GM06990 (cell line): ENCODE measurements at places on chromosomes 6 and 20.

GRCh38 chr6:113011801-113012200, 664.7 kb downstream of the RFPL4B start:
- DNase-seq: no peak

DNA sequence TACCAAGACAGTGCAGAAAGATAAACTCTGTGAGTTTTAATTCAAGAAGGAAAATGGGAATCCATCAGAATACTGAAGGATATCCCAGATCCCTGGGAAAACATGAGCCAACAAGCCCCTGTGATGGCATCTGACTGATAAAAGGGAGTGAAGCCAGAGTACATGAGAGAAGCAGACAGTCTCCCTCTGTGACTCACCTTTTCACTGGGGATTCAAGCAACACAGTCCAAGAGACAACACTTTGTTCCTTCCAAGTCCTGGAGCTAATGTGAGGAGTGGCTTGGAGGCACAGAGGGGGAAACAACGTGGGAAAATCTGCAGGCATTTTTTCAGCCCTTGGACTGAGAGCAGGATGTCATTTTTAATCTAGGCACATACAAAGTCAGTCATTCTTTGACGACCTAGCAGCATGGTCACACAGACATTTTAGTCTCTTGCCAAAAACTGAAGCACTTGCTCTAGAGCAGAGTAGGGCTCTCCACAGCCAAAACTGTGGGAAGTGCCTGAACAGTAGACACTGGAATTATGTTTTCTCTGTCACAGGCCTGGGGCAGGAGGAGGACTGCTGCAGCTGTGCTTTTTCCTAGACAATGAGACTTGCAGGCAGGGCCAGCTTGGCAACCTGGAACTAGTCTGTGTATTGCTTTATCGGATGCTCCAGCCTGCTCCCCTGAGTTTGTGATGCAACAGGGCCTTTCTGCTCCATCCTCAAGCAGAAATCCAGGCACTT, 465.0 kb upstream of the GJE1 start:
- DNase-seq: no peak

GRCh38 chr6:43516367-43516696, 394 bp downstream of the YIPF3 start:
- no peak for DNase-seq

- DNase-seq: no peak
Measured at GRCh38 chr6:14728396-14729024, 517.4 kb upstream of the JARID2 start.

DNA sequence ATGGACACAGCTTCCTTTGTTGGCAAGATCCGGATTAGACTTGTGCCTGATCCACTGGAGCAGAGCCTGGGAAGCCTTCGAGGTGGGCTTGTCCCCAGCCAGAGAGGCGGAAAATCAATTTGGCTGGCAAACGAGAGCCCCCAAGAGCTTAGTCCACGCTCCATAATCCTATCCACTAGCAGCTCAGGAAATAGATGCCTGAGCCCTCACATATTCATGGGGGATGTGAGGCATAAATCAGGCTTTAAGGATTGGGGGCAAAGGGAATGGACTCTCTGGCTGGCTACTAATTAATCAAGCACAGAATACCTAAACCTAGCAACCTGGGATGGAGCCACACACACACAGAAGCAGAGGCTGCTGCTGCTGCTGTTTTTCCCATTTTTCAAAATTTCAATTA, 137.9 kb downstream of the PKHD1 start:
- DNase-seq: no peak

- no peak for DNase-seq
Measured at GRCh38 chr6:154408891-154409500, 52.4 kb upstream of the IPCEF1 start.

- DNase-seq: no peak
Measured at GRCh38 chr6:158662954-158663624, 13.2 kb downstream of the SYTL3 start.

GRCh38 chr20:35979544-35979943, 11.2 kb downstream of the CNBD2 start:
- DNase-seq: no peak
